NCI-H1436 (cell line): ENCODE measurements at places on chromosomes 2 and 18.

DNA sequence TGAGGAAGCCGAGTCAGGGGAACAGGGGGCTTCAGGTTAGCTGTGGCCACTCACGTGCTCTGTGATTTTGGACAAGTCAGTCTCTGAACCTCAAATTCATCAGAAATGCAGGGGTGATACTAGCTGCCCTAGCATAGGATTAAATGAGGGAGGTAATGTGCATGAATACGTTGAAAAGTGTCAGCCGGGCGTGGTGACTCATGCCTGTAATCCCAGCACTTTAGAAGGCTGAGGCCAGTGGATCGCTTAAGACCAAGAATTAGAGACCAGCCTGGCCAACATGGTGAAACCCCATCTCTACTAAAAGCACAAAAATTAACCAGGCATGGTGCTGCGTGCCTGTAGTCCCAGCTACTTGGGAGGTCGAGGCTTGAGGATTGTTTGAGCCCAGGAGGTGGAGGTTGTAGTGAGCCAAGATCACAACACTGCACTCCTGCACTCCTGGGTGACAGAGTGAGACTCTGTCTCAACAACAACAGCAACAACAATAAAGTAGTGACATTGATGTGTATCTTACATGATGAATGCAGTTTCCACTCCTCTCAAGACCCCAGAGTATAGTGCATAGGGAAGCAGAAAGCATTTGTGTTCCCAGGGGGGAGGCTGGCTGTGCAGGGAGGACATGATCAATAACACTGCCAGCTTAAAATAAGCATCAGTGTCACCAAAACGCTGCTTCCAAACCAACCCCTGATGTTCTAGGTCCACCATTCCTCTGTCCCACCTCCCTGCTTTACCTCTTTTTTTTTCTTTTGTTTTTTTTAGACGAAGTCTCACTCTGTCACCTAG is 68.8 kb downstream of the HNRNPLL start:
- no peak for DNase-seq

GRCh38 chr18:40186677-40187076 is 1768.4 kb upstream of the PIK3C3 start:
- no peak for DNase-seq

- no peak for DNase-seq
These were observed 353.5 kb upstream of the RGPD4 start for GRCh38 chr2:107473150-107473549.

DNA sequence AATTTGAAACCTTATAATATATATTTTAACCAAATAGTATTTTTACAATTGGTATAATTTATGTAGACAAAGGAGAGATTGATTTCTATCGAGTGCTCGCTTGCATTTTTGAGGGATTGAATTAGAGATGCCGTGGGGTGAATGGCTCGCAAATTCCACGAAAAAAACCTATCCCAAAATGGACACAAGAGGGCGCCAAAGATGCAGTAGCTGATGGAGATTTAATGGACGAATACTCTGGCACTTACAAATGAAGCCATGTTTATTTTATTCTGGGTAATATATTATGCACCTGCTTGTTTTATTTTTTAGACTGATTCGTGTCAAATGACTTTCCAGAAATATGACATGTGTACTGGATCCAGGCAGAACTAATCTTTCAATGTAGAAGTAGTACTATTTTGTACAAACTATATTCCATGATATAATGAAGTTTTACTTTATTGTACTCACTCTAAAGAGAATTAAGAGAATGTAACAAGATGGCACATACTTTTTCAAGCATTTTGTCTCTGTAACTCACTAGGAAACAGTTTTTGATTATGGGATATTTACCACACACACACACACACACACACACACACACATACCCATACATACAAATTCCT is 505.4 kb downstream of the PLCL1 start:
- DNase-seq = peak; percentile 44

GRCh38 chr18:77148289-77148688 is 15.7 kb upstream of the MBP start:
- no peak for DNase-seq

- no peak for DNase-seq
These were observed 171.6 kb downstream of the IKZF2 start for GRCh38 chr2:212979799-212980198.

GRCh38 chr18:34115409-34116081 is 109.2 kb downstream of the NOL4 start:
- DNase-seq = no peak

DNA sequence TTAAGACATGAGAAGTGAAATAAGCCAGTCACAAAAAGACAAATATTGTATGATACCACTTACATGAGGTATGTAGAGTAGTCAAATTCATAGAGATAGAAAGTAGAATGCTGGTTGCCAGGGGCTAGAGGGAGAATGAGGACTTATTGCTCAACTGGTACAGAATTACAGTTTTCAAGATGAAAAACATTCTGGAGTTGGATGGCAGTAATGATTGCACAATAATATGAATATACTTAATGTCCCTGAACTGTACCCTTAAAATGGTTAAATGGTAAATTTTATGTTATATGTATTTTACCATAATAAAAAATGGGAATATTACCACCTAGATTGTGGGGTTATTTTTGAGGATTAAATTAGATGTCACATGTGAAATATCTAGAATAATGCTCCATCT is 341.2 kb downstream of the CLIP4 start:
- DNase-seq = no peak

GRCh38 chr2:149050188-149050587 is 11.7 kb downstream of the LYPD6B start:
- DNase-seq = no peak

DNA sequence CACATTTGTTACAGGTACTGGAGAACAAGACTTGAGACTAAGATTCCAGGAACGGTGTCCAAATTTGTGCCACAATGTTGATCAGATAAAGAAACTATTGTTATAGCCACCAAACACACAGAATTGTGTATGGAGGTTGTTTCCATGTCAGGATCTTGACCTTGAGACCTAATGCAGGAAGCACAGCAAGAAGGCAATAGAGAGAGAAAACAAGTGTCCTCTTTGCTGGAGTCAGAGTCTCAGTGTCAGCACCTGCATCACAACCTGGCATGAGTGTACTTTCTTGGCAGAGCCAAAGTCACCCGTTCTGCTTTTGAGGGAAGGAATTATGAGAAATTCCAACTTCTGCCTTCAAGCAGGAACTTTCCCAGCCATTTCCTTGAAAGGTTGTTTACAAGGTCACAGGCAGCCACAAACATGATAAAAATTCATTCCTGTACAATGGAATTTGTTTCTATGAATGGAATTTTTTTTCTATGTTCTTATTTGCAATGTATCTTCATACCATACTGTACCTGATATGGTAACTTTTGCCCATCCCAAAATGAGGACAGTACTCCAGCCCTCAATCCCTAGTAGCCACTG is 118.4 kb downstream of the PKP4 start:
- no peak for DNase-seq

DNA sequence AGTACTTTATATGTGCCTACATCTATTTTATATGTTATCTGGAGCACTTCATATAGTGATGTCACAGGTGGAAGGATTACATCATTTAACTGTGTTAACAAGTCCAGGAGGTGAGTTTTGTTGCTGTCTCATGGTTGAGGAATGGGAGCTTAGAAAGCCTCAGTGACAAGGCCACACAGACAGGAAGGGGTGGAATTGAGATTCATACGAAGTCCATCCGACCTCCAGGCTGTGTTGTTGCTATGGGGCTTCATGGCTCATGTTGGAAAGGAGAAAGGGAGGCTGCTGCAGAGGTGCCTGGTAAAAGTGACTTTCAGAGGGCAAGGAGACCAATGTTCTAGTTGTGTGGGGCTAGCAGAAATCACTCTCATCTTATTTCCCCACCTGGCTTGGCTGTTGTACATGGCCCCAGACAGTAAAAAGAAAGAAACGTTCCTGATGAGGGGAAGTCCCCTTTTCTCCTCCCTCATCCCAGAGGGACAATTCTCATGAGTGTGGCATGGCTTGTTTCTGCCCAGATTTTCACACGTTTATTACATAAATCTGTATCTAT is 31.0 kb upstream of the GREB1 start:
- no peak for DNase-seq

DNA sequence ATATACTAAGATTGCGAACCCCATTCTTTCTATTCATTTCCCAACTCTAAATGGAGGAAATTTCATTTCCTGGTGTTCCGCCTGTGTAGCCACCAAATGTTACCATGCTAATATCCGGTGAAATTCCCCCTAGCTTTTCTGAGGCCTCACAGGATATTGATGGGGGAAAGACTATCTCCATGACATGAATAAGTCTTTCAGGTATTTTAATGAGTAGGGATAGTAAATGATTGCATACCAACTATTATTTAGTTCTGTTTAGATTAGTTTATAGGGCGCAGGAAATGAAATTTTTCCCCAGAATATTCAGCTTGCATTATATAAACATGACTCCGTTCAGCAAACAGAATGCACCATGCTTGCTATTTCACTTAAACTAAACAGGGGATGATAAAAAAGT is 55.4 kb downstream of the COL5A2 start:
- DNase-seq = no peak

GRCh38 chr18:79195716-79196683 is 126.8 kb downstream of the ATP9B start:
- DNase-seq = no peak
